Activated T-cell treated with anti-CD3 and anti-CD28 coated beads, Interleukin-2, amount 50 U/mL, for 72 hours (primary cell): ENCODE measurements at places on chromosomes 13 and 19. TPM values are rescaled to one million over a fixed set of nuclear protein-coding genes. Genes with fewer than 3 reads are reported as not detected.

Gene LYPD5
- total RNA-seq = 0.21 TPM

Gene MCEMP1
- not detected for total RNA-seq

Gene ADAMTSL5
- total RNA-seq = 4.3 TPM

Gene MYCBP2
- total RNA-seq = 88.0 TPM

DNA sequence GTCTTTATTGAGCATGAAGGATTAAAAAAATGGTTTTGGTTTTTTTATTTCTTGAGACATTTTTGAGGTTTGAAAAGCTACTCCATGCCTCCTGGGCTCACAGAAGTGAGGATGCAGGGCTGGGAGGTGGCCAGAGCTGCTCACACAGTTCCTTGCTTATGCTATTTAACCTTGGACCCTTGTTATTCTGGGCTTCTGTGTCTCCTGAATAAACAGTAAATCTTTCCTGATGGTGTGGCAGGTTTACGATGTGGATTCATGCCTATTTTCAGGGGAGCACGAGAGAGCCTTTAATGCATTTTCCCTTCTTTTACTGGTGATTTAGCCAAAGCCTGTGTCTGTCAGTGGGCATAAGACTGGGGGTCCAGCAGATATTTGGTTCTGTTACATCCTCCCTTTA, 34.3 kb upstream of the PCDH8 start:
- no peak for DNase-seq

- no peak for DNase-seq
These were observed 20.2 kb downstream of the CHAMP1 start for GRCh38 chr13:114334305-114335053.

GRCh38 chr13:70253834-70254233, 145.6 kb upstream of the KLHL1 start:
- DNase-seq = no peak

GRCh38 chr19:15843203-15843893, 27.9 kb upstream of the OR10H1 start:
- no peak for DNase-seq

DNA sequence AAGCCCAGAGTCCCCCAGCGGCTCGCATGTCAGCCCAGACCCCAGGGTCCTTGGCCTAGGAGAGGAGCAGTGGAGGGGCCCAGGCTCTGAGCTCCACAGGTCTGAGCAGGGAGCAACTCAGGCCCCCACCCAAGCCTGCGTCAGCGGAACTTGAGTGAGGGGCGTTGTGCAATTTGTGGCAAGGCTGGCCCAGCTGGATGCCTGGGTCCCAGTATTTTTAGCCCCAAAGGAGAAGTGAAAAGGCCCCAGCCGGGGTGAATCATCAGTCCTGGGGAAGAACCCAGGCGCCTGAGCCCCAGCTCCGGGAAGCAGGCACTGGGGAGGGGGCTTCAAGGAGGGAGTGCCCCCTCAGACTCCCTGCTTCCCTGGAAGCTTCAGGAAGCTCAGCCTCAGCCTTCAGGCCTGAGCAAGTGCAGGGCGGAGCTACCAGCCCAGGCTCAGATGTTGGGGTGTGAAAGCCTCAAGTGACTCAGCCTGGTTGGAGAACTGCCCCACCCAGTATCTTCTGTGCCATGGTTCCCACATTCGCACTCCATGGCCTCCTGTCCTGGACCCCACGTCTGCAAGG, 7.2 kb downstream of the MED29 start:
- peak; percentile 68 for DNase-seq

GRCh38 chr13:77838271-77838670, 80.4 kb downstream of the EDNRB start:
- DNase-seq = no peak

- no peak for DNase-seq
These were observed 4.3 kb downstream of the CD37 start for GRCh38 chr19:49339301-49340068.

DNA sequence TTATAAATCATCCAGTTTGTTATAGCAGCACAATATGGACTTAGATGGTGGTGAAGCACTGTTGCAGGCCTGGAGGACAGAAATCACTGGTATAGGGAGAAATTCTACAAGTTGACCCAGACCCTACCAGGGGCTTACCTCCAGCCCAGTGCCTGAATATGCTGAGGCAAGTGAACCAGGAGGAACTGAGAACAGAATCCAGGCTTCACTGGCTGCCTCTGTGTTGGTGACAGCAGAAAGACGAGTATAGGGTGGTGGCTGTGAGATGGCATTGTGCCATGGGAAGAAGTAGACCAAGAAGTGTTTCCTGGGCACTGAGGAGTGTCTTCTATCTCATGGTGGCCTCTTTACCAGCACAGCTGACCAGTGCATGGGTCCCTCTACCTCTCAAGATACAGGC, 15.9 kb upstream of the EID2 start:
- no peak for DNase-seq

DNA sequence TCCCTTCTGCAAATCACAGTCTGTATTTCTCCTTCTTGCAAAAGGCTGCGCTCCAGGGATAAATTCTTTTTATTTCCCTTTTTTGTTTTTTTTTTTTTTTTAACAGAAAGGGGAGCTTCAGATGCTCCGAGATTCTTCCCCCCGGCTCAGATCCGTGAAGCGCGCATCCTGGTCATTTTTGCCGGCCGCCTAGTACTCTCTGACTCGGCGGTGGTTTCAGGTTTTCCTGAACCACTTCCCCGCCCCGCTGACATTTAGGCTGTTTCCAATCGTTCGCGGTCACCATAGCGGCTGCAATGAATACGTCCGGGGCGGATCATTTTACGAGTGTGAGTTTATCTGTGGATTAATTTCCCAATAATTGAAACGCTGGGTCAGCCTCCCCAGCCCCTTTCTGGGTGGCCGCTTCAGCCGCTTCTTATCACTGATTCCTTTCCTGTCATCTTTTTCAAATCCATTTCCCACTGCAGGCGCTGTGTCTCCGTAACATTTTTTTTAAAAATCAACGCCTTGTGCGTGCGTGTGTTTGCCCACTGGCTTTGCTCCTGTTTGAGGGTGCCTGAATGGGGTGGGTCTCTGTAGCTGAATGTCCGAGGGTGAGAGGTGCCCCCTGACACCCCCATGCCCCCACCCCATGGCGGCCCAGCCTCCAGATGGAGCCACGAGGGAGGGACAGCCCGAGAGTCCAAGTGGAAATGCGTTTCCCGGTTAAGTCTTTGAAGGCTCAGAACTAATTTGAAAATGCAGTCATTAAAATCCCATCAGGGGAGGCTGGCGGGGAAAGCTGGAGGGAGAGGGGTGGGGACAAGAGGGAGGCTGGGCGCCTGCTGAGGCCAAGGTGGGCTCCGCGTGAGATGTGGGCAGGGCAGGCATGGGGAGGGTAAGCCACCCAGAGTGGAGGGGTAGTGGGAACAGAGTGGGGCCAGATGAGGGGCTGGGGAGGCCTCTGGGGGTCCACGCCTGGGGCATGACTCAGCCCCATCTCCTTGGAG, 10.6 kb downstream of the ONECUT3 start:
- DNase-seq = no peak

DNA sequence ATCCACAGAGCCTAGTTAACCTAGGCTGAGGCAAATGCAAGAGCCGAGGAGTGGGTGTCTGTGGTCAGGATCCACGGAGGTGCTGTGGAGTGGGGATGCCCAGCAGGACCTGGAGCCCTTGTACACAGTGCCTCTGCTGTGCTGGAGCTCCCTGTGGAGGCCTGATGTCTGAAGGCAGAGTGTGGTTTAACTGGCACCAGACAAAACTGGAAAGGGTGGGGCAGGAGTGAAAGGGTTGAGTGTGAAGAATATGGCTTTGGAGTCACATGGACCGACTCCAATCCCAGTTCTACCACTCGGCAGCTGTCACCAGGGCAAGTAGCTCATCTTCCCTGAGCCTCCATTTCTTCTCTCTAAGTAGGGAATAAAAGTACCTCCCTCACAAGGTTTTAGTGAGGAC, 60.3 kb upstream of the GPR12 start:
- DNase-seq = no peak

- DNase-seq = no peak
These were observed 63.1 kb downstream of the CRYL1 start for GRCh38 chr13:20462533-20462915.

DNA sequence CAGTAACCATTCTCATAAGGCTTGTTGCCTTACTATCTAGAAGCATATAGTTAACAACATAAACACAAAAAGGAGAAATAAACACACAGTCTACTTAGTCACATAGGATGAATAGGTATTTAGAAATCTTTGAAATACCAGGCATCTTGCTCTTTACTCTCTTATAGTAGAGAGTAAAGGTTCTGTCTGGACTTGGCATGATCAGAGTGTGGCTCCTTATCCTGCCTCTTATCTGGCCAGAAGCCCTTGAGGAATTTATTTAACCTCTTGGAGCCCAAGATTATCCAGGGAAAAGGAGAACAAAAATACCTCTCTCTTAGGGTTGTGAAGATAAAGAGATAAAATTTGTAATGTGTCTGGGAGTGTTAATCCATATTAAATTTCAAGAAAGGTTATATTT, 100.2 kb upstream of the MBNL2 start:
- no peak for DNase-seq
